ENCODE measurements at places on chromosomes 6 and 20.

DNA sequence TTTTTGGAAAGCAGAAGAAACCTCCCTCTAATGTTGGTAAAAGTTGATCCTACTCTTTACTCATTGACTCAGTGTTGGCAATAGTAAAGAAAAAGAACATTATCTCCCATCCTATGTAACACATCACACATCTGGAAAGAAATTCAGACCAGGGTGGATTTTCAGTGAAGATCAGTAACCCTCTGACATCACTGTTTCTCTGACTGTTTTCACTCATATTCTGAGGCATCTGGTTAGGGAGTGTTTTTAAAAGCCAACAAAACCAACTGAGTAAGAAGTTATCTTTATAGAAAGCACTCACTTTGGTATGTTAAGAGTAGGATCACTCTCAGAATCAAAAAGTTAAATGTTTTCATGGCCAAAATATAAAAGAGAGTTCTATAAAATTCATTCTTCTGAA, 143.6 kb downstream of the DST start:
- no peak for DNase-seq

DNA sequence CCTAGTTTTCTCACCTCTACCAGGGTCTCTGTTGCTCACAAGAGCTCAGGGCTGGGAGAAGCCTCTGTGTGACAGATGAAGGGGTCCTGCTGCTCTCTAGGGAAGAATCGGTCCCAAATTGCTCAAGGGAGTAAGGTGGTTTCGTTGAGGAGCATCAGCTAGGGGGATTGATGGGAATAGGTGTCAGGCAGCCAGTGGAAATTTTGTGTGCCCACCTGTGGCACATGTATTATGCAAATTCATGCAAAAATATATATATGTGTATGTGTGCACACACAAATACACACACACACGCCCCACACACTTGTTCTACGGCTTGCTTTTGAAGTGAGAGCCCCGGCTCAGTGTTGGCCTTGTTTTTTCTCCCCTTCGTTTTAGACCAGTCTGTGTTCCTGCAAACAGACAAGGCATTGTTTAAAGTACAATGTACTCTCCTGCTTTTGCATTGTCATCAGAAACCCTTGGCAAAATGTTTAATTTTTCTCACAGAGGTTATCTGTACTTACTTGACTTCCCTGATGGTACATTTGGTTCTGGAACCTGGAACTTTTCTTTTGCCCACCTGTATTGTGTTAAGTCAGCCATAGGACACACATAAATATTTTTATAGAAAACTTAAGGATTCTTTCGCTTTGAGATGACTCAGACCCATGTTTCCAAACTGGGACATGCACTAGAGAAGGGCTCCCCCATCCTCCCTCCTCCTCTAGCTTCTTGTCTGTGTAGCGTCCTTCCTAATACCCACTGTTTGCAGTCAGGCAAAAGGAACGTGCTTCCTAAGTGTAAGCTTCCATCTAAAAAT, 26.7 kb downstream of the FOXO3 start:
- peak; percentile 76 for DNase-seq

GRCh38 chr20:35600176-35600992, 15.2 kb upstream of the SPAG4 start:
- DNase-seq: no peak

DNA sequence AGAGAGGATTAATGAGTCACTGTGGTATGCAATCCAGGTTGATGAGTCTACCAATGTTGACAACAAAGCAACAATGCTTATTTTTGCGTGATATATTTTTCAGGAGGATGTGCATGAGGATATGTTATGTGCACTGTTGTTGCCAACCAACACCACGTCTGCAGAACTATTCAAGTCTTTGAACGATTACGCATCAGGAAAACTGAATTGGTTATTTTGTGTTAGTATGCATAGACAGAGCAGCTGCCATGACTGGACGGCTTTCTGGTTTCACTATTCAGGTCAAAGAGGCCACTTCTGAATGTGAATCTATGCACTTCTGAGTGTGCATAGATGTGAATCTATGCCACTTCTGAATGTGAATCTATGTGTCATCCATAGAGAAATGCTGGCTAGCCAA, 134.0 kb upstream of the GRIK2 start:
- DNase-seq: no peak

GRCh38 chr6:65989676-65990075, 282.6 kb upstream of the EYS start:
- DNase-seq: no peak

GRCh38 chr6:84763003-84763885, 1.2 kb downstream of the TBX18 start:
- peak; percentile 83 for DNase-seq

DNA sequence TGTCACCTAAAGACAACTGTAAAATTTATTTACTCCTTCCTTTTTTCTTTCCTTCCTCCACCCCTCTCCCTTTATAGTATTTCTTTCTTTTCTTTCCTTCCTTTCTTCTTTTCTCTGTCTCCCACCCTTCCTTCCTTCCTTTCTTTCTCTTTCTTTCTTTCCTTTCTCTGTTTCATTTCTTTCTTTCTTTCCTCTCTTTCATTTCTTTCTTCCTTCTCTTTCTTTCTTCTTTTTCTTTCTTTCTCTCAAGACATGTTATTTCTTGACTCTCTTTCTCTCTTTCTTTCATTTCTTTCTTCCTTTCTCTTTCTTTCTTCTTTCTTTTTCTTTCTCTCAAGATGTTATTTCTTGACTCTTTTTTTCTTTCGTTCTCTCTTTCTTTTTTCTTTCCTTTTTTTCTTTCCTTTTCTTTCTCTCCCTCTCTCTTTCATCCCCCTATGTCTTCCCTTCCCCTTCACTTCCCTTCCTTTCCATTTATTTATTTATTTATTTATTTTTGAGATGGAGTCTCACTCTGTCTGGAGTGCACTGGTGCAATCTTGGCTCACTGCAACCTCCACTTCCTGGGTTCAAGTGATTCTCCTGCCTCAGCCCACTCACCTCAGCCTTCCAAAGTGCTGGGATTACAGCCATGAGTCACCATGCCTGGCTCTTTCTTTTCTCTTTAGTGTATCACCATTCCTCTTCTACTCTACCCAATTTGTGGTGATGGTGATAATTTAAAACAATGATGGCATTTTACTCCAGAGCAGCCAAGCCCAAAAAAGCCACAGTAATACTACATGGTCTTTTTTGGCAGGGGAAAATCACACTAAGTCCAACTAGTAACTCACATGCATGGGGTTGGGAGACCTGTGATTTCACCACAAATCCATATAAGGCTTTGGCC, 188.2 kb downstream of the ADGRG6 start:
- no peak for DNase-seq

DNA sequence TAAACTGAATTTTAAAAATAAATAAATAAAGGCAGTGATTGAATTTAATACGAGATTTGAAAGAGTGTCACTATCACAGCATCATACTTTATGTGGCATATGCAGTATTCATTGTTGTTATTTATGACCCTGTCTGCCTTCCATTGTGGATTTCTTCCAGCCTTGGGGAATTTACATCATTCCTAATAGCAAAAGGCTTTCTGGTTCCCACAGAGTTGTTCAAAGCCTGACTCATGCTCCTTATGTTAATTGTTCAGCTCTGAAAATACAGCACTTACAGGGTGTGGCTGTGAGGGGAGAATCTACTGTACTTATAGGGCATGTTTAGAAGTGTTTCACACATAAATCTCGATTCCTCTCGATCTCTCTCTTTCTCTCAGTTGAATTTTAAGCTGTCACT, 54.4 kb downstream of the JAG1 start:
- DNase-seq: peak; percentile 70

DNA sequence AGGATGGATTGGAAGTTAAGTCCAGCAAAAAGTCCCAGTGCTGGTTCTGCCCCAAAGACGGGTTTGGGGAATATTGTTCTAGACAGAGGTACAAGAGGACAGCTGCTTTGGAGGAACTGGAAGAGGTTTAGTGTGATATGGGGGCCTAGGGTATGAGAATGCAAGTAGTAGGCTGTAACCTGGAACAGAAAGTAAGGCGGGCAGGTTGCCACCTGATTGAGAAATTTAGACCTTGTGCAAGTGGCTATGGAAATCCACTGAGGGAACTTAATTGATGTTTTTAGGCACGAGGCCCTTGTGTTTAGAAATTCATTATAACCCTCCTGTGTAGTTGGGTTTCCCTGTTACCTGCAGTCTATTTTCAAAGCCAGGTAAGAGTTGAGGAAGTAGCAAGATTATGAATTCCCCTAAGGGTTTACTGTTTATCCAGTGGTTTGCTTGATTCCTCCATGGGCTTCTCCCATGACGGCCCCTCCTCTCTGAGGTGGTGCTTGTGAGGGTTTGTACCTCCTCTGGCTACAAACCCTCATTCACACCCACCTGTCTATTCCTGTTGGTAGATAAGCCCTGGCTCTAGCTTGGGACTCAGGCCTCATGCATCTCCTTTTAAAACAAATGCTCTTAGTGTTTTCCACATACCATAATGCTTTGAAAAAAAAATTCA, 42.0 kb upstream of the BCAS1 start:
- DNase-seq: no peak
